Camera-type eye (tissue), 1 donor: ENCODE measurements at places on chromosomes 1 and 21. TPM values are rescaled to one million over a fixed set of nuclear protein-coding genes. Genes with fewer than 3 reads are reported as not detected.

The AQP10 gene
- total RNA-seq, result not detected

The STRIP1 gene
- total RNA-seq, result 86.5 TPM

The ILDR2 gene
- total RNA-seq, result 153 TPM

The CFAP57 gene
- 1.2 TPM for total RNA-seq
